ENCODE measurements at places on chromosomes 7 and 10. TPM values are rescaled to one million over a fixed set of nuclear protein-coding genes. Genes with fewer than 3 reads are reported as not detected.

- no peak for DNase-seq
Measured at GRCh38 chr7:27263781-27264180, 21.2 kb downstream of the EVX1 start.

MMD2 gene
- not detected for polyA plus RNA-seq

DNA sequence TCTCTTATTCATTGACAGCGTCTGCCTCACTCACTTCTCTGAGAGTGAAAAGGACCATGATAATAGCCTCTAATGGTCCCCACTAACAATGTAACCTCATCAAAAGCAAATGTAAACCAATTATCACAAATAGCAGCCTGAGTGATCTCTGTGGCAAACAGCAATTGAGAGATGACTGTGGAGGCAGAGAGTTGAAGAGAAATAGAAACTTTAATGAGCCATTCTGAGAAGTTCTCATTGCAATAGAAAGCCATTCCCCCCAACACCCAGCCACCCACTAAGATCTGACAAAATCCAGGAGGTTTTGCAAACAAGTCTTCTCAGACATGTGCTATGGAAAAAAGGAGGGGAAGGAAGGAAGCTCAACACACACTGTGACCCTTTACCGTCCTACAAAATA, 44.2 kb upstream of the RNF148 start:
- DNase-seq: no peak

DNA sequence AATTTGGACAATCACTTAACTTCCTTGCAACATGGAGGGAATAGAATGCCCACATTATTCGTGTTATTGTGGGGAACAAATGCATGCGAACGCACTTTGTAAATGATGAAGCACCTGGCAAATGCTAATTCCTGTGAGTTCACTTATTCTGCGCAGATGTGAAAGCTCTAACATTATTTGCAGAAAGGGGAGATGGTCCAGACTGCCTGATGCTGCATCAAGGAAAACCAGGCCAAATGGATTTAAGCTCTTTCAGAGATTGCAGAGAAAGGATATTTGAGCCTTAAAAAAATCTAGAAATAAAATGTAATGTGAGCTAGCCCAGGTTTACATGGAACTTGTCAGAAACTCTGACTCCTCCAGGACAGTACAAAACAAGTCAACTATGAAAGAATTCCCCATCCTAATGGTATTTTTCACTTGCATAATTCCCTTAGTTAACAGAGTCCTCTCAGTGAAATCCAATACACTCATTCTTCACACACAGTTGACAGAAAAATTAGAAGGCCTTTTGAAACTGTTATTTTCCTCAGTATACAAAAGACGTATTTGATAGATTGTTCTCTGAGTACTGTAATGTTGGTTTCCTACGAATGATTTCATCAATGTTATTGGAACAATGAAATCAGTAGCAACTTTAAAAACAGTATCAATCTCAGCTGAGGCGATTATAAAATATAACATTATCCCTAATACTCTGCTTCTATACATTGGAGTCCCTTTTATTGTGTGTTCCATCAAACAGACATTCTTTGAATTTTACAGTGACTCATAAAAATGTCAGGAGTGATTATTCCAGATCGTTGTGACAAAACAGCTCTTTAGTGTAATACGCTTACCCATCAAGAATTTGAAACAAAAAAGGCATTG, 136.3 kb upstream of the ANK3 start:
- DNase-seq: no peak

DNA sequence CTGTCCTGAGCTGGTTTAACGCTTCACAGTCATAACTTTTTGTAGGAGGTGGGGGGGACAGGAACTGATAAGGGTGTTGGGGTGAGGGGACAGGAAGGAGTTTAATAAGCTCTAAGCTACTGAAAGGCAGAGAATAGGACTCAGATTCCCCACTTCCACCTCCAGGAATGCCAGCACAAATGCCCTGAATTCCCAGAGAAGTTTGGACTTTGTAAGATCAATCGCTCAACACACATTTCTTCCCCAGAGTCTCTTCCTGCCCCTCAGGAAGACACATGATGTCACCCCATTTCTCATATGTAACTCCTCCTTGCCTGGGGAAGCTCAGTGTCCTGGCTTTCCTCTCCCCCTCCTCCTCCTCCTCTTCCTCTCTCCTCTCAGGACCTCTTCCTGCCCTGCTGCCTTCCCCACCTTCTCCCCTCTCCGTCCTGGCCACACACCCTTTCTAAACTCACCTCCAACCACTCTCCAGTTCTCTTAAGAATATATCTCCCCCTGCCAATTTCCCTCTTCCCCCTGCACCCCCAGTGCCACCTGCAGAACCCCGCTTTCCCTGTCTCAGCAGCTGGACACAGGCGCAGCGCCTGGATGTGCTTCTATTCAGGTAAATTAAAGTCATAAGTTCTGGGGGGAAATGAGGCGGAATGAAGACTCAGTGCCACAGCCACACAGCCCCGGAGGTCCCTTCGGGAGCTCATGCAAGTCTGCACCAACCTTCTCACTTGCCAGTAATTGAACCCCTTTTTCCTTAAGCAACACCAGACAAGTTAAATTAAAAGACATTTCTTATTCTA, 5.3 kb upstream of the LOXL4 start:
- DNase-seq: no peak

HECTD2 gene
- 5.7 TPM for polyA plus RNA-seq

- DNase-seq: no peak
Measured at GRCh38 chr7:30908681-30909080, 3.0 kb upstream of the AQP1 start.

All from SK-N-SH (cell line).